ENCODE measurements at places on chromosomes 3 and 15.

DNA sequence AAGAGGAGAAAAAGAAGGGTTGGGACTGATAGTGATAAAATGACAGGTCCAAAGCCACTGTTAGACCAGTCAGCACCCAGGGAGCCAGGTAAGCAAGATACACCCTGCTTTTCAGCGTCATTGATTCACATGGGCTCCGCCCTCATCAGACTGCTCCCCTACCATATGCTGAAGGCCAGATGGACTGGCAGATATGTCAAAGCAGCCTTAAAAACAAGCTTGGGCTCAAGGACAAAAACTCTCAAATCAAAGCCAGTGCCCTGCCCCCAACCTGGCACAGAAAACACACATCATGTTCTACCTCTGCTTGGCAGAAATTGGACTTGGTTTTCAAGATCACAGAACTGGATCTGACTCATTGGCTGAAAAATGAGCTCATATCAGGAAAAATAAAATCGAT is 33.4 kb downstream of the SH3BP5 start:
- DNase-seq: no peak

- DNase-seq: no peak
Observed at GRCh38 chr15:41333026-41333562, 413 bp downstream of the NUSAP1 start.

DNA sequence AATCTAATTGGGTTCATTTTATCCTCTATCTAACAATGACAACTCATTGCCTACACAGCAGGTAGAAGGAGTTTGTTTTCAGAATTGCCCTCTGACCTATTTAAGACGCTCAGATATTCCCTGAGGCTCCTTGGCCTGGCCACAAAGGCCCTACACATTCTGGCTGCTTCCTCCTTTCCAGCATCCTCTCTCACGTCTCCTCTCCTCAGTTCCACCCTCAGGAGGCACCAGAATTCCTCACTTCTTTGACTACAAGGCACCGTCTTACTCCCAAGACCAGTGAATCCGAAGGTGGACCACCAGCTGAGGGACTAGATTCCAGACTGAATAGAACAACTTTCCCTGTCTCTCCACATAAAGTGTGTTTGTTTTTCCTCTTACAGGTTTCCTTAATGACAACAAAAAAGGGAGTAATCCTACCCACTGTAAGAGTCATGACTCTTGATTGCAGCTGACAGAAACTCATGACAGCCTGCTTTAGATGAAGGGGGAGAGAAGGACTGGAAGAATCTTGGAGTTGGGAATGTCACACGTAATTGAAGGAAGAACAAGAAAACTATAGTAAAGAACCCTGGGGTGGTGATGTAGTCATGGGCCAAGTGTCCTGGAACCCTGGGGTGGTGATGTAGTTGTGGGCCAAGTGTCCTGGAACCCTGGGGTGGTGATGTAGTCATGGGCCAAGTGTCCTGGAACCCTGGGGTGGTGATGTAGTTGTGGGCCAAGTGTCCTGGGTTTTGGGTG is 22.0 kb upstream of the MUC20 start:
- no peak for DNase-seq

GRCh38 chr3:67635806-67636205 is 18.6 kb downstream of the SUCLG2 start:
- no peak for DNase-seq

DNA sequence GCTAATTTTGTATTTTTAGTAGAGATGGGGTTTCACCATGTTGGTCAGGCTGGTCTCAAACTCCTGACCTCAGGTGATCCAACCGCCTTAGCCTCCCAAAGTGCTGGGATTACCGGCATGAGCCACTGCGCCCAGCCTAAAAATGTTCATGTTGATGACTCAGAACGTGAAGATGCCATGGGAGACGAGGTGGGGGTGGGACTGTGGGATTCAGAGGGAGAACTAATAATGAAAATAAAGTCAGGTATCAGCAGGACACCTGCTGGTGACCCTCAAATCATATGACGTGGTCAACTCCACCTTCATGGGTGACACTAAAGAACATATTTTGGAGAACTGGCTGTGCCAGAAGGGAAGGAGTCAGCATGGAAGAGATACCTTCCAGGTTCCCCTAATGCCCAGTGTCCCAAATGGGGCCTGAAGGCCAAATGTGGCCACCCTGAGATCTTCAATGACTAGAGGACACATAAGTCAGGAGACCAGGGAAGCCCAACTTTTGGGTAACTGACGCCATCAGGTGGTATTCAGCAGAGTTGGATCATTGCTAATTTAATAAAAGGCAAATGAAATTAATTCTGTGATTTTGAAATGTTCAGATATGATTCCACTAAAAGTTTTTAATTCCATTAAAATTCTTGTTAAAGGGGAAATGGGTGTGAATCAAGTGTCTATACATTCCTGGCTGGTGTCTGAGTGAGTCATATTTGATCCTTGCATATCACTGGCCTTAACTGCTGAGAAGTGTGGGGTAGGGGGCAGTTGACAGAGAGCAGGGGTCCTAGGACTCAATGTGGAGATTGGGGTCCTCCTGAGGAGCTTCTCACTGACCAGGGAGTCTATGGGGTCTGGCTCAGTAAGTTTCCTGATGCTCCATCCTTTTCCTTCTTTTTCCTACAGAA is 88.6 kb upstream of the GSK3B start:
- DNase-seq: peak; percentile 68
